Thoracic aorta (tissue), 2 donors: ENCODE measurements at places on chromosomes 2 and 18. TPM values are rescaled to one million over a fixed set of nuclear protein-coding genes. Genes with fewer than 3 reads are reported as not detected.

Gene GPR35
- 5.8 TPM for total RNA-seq

Gene MOGAT1
- total RNA-seq: not detected

Gene ARHGEF4
- total RNA-seq: 2.8 TPM

Gene HMSD
- total RNA-seq: not detected

Gene PEX13
- 60.1 TPM for total RNA-seq

GRCh38 chr2:58054264-58054663, 7.7 kb downstream of the VRK2 start:
- H3K27ac ChIP-seq: no peak overlapping the region
- no peak for DNase-seq
- H3K4me1 ChIP-seq: no peaks in the 10 kb centered on the region

- DNase-seq: no peak
- H3K36me3 ChIP-seq: no peaks in the 10 kb centered on the region
- no peaks in the 10 kb centered on the region for H3K4me1 ChIP-seq
- H3K27ac ChIP-seq: no peak overlapping the region
These were observed 31.7 kb upstream of the DYNC1I2 start for GRCh38 chr2:171655586-171655985.

DNA sequence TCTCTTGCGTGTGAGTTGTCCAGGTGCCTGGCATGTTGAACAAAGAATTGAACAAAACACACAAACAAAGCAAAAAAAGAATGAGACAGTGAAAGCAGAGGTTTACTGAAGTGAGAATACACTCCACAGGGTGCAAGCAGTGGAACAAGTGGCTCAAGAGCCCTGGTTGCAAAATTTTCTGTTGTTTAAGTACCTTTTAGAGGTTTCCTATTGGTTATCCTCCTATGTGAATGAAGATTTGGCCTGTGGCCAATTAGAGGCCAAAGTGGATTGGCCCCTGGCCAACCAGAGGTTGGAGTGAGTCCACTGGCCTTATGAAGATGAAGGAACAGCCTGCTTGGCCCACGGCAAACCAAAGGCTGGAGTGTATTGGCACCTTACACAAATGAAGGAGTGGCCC, 1188.5 kb upstream of the NRXN1 start:
- H3K4me1 ChIP-seq: no peaks in the 10 kb centered on the region
- no peaks in the 10 kb centered on the region for H3K36me3 ChIP-seq
- no peaks in the 10 kb centered on the region for H3K27me3 ChIP-seq
- DNase-seq: no peak

- peak overlapping the region; percentile 80 for H3K27ac ChIP-seq
- no peak for DNase-seq
- H3K36me3 ChIP-seq: no peaks in the 10 kb centered on the region
- H3K27me3 ChIP-seq: no peaks in the 10 kb centered on the region
These were observed 55.3 kb downstream of the HS1BP3 start for GRCh38 chr2:20595439-20596192.

GRCh38 chr18:25360301-25360899, 8.4 kb upstream of the ZNF521 start:
- no peak overlapping the region for H3K4me3 ChIP-seq
- no peaks in the 10 kb centered on the region for H3K4me1 ChIP-seq
- no peaks in the 10 kb centered on the region for H3K27me3 ChIP-seq
- H3K36me3 ChIP-seq: no peaks in the 10 kb centered on the region

DNA sequence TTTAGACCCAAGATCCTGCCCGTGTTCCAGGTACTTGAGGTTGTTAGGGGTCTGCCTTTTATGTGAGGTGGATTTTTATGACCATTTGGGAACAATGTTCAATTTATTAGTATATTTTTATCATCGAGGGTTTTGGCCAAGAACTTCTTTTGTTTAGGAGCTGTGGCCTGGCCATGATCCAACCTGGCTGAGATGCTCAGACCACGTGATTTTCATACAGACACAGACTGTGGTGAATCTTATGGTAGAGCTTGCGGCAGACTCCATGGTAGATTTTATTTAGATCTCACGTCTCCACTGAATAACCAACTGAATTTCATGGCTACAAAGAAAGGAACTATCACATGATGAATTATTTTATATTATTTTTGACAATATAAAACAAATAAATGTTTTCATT, 405.5 kb upstream of the VWC2L start:
- H3K4me3 ChIP-seq: no peak overlapping the region
- no peaks in the 10 kb centered on the region for H3K4me1 ChIP-seq
- no peaks in the 10 kb centered on the region for H3K27me3 ChIP-seq
- no peaks in the 10 kb centered on the region for H3K36me3 ChIP-seq
- no peak overlapping the region for H3K27ac ChIP-seq

- no peaks in the 10 kb centered on the region for H3K4me1 ChIP-seq
- no peak for DNase-seq
- no peaks in the 10 kb centered on the region for H3K36me3 ChIP-seq
- H3K27ac ChIP-seq: no peak overlapping the region
- no peak overlapping the region for H3K4me3 ChIP-seq
These were observed 2.2 kb downstream of the MYO3B start for GRCh38 chr2:170180031-170180566.

DNA sequence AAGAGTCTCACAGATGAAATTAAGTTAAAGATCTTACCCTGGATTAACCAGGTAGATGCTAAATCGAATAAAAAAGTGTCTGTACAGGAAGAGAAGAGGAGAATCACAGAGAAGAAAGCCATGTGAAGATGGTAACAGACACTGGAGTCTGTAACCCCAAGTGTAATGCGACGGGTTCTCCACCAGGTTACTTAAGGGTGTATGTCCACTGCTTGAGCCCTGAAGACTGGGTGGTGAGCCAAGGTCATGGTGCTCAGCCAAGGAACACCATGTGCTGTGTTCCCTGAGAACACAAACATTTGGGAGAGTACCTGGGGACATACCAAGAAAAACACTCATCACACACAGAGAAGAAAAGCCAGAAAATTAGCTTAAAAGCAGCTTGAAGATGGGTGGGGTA, 8.2 kb upstream of the ACADL start:
- peak; percentile 51 for DNase-seq
- no peaks in the 10 kb centered on the region for H3K27me3 ChIP-seq
- H3K27ac ChIP-seq: peak overlapping the region; percentile 80

DNA sequence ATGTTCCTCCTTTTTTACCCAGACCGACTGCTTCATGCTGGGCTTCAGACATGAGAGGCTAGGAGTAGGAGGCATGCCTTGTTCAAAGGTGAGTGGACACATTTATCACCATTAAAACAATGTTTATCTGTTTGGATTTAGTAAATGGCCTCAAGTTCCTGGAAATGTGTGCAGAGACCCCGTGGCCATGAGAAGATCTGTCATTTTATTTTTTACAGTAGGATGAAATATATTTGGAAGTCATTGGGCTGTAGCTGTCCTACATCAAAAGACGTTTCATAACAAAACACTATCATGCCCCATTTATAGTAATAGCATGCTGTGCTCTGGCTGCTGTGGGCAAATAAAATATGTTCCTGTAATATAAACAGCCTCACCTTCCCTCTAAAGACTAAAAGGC, 403.9 kb upstream of the TNP1 start:
- H3K27ac ChIP-seq: no peak overlapping the region
- DNase-seq: no peak
- no peak overlapping the region for H3K4me3 ChIP-seq
- peaks cover 8% of the 10 kb centered on the region for H3K4me1 ChIP-seq
- H3K36me3 ChIP-seq: no peaks in the 10 kb centered on the region

- H3K27me3 ChIP-seq: no peaks in the 10 kb centered on the region
- H3K27ac ChIP-seq: peak overlapping the region; percentile 95
- DNase-seq: no peak
- no peak overlapping the region for H3K4me3 ChIP-seq
These were observed 70.7 kb upstream of the PXDN start for GRCh38 chr2:1815053-1815452.

- no peaks in the 10 kb centered on the region for H3K36me3 ChIP-seq
- DNase-seq: no peak
- H3K4me1 ChIP-seq: no peaks in the 10 kb centered on the region
- no peaks in the 10 kb centered on the region for H3K27me3 ChIP-seq
- no peak overlapping the region for H3K4me3 ChIP-seq
- no peak overlapping the region for H3K27ac ChIP-seq
These were observed 126.3 kb downstream of the NRP2 start for GRCh38 chr2:205808486-205809121.

GRCh38 chr2:143344780-143345179, 215.6 kb downstream of the ARHGAP15 start:
- H3K4me3 ChIP-seq: no peak overlapping the region
- no peak overlapping the region for H3K27ac ChIP-seq
- DNase-seq: no peak
- H3K4me1 ChIP-seq: no peaks in the 10 kb centered on the region
- H3K36me3 ChIP-seq: no peaks in the 10 kb centered on the region

DNA sequence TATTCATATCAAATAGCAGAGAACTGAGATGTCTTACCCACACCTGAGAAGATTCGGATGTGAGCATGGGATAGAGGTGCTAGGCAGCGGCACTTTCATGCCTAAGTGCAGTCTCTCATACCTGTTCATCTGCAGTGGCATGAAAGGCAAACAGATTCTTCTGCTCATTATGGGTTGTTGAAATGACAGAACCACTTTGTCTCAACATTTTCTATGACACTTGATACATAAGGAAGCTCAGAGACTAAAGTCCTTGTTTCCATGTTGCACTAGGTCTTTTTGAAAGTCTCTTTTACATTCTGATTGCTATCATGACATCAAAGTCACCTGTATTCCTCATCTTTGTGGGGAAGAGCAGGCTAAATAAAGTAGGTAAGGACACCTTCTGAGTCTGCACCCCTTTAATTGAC, 8.0 kb upstream of the SCN1A start:
- no peak overlapping the region for H3K4me3 ChIP-seq
- H3K27me3 ChIP-seq: no peaks in the 10 kb centered on the region
- DNase-seq: no peak
- H3K36me3 ChIP-seq: no peaks in the 10 kb centered on the region
- no peak overlapping the region for H3K27ac ChIP-seq
- H3K4me1 ChIP-seq: no peaks in the 10 kb centered on the region

DNA sequence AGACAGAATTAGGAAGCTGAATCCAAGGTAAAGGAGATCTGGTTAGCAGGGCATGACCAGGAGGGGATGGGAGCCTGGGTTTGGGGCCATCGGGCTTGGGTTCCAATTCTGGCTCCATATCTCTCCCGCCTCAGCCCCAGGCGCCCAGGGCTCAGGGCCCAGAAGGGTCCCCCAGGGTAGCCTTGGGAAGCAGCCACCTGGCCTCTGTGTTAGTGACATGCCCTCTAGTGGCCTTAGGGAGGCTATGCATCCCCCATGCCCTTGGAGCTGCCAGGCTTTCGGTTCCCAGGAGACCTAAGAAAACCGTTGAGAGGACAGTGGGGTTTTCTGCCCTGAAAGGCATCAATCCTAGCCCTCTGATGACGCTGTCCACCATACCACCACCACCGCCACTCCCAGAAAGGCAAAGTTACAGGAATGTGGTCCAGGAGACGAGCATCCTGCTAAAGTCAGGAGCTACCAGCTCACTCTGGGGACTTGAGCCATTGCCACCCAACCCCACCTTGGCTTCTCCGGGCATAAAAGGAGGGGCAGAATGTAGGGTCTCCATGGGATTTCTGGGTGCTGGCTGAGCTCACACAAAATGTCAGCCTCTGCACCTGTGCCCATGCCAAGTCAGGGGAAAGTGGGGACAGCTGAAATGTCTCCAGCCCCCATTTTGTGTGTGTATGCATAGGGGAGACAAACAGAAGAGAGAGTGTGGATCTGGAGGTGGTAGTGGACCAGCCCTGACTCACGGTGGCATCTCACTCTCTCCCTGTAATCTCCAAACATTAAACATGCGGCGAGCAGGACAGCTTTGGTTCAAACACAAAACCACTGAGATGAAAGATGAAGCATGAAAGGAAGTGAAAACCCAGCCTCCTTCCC, 56.5 kb downstream of the EMX1 start:
- H3K4me1 ChIP-seq: no peaks in the 10 kb centered on the region
- H3K36me3 ChIP-seq: no peaks in the 10 kb centered on the region
- no peak for DNase-seq
- H3K27ac ChIP-seq: no peak overlapping the region
- H3K4me3 ChIP-seq: no peak overlapping the region
- no peaks in the 10 kb centered on the region for H3K27me3 ChIP-seq

- H3K27ac ChIP-seq: no peak overlapping the region
- no peaks in the 10 kb centered on the region for H3K27me3 ChIP-seq
- DNase-seq: no peak
- H3K4me3 ChIP-seq: no peak overlapping the region
- no peaks in the 10 kb centered on the region for H3K36me3 ChIP-seq
These were observed 21.5 kb downstream of the NABP1 start for GRCh38 chr2:191699341-191699945.

DNA sequence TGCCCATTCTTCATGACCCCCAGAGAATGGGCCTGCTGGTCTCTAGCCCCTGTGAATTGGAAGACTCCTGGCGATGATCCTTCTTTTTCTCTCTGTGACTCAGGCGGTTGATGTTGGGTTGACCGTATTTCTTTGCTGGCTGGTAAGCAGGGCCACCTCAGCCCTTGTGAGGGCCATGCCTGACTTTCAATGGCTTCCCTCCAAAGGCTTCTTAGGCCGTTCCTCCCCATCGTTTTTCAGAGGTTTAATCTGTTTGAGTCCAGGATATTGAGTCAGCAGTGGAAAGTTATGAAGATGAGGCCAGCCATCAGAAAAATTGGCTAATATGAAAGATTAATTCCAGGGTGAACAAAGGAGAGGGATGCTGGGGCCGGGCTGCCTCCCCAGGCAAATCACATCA, 13.6 kb downstream of the HPCAL1 start:
- H3K4me3 ChIP-seq: no peak overlapping the region
- no peaks in the 10 kb centered on the region for H3K27me3 ChIP-seq
- no peak overlapping the region for H3K27ac ChIP-seq

DNA sequence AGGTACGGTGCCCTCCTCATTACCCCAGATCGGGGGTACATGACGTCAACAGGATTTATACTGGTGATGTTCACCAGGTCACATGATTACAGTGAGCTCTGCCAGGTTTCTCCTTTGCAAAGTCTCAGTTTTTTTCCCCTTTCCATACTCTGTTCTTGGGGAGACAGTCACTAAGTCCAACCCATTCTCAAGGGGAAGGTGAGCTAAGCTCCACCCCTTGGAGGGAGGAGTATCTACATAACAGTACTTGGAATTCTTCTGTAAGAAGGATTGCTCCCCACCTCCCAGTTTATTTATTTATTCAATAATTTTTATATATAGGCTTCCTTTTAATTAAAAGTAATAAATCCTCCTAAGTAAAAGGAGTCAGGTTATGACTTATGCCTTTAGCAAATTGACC, 34.1 kb upstream of the SOS1 start:
- H3K36me3 ChIP-seq: no peaks in the 10 kb centered on the region
- DNase-seq: no peak
- no peak overlapping the region for H3K27ac ChIP-seq
- no peak overlapping the region for H3K4me3 ChIP-seq

DNA sequence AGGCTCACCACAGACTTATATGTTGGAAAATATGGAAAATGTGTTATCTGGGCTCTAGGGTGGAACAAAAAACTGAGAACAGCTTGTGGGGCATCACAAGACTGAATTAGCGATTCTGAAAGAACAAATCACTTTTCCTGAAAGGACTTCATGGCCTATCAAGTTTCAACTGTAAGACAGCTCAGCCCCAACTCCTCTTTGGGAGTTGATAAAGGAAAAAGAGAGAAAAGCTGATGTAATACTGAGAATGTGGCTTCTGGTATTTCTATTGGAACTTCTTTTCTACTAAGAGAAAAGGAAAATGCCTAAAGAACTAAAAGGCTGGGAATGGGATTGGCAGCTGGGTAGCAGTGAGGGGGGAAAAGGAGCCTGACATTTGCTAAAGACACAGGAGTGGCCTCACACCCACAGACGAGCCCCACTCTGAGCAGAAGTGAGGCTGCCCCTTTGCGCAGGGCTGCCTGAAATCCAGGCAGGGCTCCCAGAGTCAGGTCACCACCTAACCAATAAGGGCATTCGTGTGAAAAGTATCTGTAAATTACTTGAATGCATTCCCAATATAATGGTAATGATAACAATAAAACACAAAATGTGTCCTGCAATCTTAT, 75.6 kb downstream of the LRP2 start:
- H3K36me3 ChIP-seq: no peaks in the 10 kb centered on the region
- no peak for DNase-seq
- H3K4me3 ChIP-seq: no peak overlapping the region
- no peaks in the 10 kb centered on the region for H3K27me3 ChIP-seq
